ENCODE measurements at places on chromosomes 3 and 15.

GRCh38 chr3:111911446-111911845, 52.4 kb downstream of the PHLDB2 start:
- no peak for DNase-seq

DNA sequence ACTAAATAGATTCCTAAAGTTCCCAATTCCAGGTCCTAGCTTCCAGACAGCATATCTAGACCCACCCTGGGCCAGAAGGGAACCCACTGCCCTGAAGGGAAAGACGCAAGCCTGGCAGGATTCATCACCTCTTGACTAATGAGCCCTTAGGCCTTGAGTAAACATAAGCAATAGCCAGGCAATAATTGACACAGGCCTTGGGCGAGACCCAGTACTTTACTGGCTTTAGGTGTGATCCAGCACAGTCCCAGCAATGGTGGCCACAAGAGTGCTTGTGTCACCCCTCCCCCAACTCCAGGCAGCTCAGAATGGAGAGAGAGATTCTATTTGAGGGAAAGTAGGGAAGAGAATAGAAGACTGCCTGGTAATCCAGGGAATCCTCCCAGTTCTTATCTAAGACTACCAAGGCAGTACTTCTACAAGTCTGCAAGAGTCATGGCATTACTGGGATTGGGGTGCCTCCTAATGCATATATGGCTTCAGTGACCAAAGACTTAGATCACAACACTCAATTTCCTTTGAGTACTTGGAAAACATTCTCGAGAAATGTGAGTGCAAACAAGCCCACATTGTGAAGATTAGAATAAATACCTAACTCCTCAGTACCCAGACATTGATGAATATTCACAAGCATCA, 30.4 kb upstream of the WWTR1 start:
- DNase-seq: no peak

DNA sequence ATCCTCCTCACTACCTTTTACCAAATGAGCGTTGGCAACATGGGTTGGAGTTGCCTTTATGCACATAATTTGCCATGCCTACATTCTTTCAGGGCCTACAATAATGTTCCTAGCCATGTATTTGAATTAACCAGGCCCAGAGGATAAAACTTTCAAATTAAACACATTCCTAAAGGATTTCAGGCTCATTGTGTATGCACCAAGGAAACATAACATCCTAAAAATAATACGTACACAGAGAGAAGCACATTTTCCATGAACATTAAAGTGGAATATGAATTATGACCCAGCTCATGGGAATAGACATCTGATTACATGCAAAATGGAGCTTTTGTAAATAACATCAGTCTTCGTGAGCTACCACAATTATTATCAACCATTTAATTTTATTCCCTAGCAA, 203.3 kb downstream of the RORA start:
- DNase-seq: no peak

GRCh38 chr15:27587810-27588209, 511.3 kb downstream of the OCA2 start:
- DNase-seq: no peak

GRCh38 chr15:68427366-68427765, 4.6 kb downstream of the ITGA11 start:
- DNase-seq: no peak

GRCh38 chr3:10883478-10884234, 67.6 kb downstream of the SLC6A11 start:
- no peak for DNase-seq

DNA sequence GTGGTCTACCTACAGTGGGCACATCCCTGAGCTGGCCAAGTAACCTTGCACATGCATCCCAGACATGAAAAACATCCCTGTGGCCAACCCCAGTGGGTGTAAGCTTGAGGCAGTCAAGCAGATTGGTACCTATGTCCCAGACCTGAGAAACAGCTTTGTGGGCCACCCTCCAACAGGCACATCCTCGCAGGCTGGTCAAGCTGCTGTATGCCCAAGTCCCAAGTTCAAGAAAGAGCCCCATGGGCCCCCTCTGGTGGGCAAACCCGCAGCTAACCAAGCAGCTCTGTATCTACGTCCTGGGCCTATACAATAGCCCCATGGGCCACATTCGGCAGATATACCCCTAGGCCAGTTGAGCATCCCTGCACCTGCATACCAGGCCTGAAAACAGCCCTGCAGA, 186.3 kb upstream of the GPR149 start:
- no peak for DNase-seq

DNA sequence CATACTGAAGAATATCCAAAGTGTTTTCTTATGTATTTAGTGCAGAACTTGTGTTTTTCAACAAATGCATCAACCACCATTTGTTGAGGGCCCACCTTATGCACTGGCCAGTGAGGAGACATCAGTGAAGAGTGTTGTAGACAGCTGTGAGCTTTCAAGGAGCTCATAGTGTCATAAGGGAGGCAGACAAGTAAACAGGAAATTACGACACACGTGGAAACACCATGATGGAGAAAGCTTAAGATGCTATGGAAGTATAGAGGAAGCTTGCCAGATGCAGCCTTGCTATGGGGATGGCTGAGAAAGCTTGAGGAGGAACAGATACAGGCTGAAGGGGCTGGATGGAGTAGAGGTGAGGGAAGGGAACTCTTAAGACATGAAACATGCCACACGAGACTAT, 50.8 kb upstream of the PSMD6 start:
- no peak for DNase-seq

DNA sequence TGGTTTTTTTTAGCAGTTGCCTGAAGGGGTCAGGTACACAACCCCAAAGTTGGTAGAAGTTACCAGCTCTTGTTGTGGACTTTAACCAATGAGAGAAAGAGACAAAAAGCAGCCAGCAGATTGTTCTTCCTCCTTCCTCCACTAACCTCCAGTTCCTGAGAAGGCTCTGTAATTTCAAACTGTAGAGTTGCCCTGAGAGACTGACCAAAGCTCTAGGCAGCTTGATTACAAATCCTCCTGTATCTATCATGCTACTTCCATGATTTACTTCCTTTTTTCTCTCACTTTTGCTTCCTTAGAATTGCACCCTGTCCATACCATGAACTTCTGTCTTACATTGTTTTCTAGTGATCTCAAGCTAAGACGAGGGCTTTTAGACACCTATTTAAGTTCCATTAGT, 29.2 kb downstream of the NSUN3 start:
- DNase-seq: no peak

DNA sequence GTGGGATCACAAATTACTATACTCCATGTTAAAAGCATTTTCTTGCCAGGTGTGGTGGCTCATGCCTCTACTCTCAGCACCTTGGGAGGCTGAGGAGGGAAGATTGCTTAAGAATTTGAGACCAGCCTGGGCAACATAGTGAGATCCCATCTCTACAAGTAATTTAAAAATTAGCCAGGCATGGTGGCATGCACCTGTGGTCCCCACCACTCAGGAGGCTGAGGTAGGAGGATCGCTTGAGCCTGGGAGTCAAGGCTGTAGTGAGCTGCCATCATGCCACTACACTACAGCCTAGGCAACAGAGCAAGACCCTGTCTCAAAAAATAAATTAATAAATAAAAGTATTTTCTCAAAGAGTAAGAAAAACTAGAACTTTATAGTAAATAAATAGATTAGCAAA, 22.9 kb upstream of the ABHD10 start:
- DNase-seq: no peak

DNA sequence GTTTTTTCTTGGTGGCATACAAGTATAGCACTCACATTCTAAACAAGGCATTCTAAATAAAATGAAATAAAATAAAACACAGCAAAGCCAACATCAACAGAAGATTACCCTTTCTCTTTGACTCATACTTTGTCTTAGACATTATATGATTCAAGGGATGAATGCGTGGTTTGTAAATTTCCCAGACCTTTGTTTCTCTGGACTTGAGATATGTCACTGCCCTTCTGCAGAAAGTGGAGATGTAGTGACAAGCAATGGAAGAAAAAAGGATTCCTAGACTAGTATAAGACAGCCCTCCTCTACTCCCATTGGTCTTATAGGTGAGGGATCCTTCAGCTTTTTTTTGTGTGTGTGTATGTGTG, 22.4 kb downstream of the NANOGP8 start:
- DNase-seq: no peak

DNA sequence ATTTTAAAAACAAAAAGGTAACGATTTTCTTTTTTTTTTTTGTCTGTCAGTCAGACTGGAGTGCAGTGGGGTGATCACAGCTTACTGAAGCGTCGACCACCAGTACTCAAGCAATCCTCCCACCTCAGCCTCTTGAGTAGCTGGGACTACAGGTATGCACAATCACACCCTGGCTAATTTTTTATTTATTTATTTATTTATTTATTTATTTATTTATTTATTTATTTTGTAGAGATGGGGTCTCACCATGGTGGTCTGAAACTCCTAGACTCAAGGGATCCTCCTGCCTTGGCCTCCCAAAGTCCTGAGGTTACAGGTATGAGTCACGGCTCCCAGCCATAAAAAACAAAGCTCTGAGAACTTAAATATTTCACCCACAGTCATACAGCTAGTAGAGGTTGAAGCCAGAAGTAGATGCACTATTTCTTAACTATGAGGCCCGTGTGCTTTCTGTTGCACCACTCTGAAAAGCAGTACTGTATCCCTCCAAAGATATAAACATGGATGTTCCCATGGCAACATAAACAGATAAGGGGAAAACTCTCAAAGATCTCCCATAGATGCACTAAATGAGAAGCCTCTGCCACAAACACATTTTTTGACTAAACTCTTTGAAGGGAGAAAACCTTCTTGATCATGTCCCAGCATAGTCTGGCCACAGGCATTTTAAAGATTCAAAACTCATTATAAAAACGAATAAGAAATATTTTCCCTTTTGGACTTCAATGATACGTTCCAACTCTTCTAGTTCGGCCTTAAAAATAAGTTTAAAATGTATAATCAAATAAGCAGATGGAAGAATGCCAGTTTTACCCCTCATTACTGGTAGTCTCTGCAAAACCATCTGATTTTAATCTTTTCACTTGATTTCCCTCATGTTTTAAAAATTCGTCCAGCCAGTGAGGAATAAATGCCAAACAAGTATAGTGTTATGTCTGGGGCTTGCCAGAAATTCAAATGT, 162.3 kb upstream of the ARHGEF26 start:
- DNase-seq: no peak

- DNase-seq: no peak
Observed at GRCh38 chr15:49721091-49721490, 100.2 kb downstream of the DTWD1 start.

GRCh38 chr15:64349375-64349774, 6.6 kb downstream of the CSNK1G1 start:
- no peak for DNase-seq

DNA sequence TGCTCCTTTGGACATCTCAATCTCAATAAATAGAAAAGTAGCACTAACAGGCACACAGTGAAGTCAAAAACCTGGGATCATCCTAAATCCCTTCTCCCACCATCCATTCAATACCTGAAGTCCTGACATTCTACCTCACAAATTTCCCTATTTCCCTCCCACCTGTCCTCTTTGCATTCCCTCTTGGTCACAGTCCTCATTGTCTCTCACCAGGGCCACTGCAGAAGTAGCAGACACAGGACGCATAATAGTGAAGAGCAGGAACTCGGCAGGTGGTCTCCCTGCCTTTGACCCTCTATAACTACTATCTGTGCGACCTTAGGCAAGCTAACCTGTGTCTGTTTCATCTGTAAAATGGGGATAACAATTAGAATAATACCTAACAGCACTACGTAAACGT, 2.3 kb downstream of the THOC7 start:
- no peak for DNase-seq

GRCh38 chr15:34609102-34610057, 25.9 kb upstream of the GOLGA8B start:
- DNase-seq: no peak

DNA sequence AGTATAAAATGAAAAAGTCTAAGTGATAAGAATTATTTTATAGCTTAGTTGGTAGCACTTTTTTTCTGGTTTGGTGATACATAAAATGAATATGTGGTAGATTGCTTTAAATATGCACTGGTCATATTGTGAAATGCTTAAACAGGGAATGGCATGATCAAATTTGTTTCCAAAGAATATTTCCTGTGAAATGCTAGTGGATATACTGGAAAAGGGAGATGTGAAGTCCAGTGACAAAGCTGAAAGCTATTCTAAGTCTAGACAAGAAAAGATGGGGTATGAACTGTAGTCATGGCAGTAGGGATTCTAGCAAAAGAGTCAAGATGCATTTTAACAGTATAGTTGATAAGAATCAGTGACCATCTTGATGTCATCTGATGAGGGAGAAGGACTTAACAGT, 98.9 kb upstream of the MME start:
- no peak for DNase-seq

- no peak for DNase-seq
Observed at GRCh38 chr3:37217098-37217849, 42.9 kb upstream of the LRRFIP2 start.

- no peak for DNase-seq
Observed at GRCh38 chr3:182618981-182619591, 174.2 kb upstream of the ATP11B start.

GRCh38 chr3:31896648-31897433, 84.2 kb downstream of the OSBPL10 start:
- DNase-seq: no peak

All from stimulated activated CD8-positive, alpha-beta memory T cell treated with anti-CD3 and anti-CD28 coated beads, Interleukin-15, amount 100 ng/mL, for 4 hours (primary cell).